ENCODE measurements at places on chromosomes 4 and X.

- DNase-seq = no peak
These were observed 66.1 kb downstream of the CDS1 start for GRCh38 chr4:84648863-84649647.

- DNase-seq = no peak
These were observed 169.1 kb downstream of the KCTD8 start for GRCh38 chr4:44279469-44279868.

- DNase-seq = no peak
These were observed 237.4 kb downstream of the MAPK10 start for GRCh38 chr4:86122404-86122803.

DNA sequence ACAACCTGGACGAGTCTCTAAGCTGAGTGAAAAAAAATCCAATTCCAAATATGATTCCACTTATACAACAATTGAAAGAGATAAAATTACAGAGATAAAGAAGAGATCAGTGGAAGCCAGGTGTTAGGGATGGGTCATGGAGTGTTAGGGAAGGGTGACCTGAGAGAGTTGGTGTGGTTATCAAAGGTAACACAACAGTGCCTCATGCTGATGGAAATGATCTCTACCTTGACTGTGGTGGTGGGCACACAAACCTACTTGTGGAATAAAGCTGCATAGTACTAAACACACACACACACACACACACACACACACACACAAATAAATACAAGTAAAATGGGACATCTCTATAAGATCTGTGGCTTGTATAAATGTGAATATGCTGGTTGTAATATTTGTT lies 26.0 kb downstream of the BEND2 start:
- no peak for DNase-seq

- no peak for DNase-seq
These were observed 57.9 kb upstream of the IL15 start for GRCh38 chr4:141578451-141578850.

- DNase-seq = no peak
These were observed 82.9 kb upstream of the TAB3 start for GRCh38 chrX:30971774-30972603.

DNA sequence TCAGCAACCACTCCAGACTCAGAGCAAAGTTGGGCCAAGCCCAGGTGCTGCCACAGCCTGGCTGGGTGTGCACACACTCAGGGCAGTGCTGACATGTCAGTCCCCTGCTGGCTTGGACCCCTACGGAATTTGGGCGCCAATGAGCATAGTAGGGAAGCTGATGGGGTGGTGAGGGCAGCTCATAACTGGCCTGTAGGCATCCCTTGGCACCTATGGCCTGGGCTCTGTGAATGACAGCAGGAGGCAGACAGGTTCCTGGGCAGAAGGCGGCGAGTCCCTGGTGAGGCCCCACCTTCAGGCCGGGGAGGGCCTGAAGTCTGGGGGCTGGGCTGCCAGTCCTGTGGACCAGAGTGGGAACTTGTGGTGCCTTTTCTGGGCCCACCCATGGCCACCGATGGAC lies 15.9 kb upstream of the TMEM185A start:
- no peak for DNase-seq
